Stimulated activated CD4-positive, alpha-beta T cell treated with anti-CD3 and anti-CD28 coated beads, Interleukin-1b, Interleukin-23, amount 100 ng/mL, for 1 hour (primary cell): ENCODE measurements at places on chromosomes 13 and 19.

DNA sequence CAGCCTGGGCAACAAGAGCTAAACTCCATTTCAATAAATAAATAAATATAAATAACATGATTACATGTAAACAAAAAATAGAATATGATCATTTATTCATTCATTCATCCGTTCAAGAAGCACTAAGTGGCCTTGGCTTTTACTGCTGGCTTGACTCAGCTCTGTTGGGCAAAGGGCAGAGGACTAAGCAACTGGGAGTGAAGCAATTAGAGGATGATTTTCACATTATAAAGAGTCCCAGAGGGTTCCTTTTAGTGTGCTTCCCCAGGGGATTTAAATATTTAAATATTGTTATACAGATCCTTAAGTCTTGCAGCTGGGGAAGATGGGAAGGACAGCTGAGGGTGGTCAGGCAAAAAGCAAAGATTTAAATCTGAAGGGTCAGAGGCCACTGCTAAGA, 34.9 kb upstream of the FLT1 start:
- DNase-seq = no peak

DNA sequence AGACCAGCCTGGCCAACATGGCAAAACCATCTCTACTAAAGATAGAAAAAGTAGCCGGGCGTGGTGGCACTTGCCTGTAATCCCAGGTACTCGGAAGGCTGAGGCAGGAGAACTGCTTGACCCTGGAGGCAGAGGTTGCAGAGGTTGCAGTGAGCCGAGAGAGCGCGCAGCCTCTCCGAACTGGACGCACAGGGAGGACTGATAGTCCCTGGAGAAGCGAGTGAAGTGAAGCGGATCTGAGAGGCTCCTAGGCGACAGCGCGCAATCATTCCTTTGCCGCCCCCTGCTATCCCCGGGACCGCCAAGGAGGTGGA, 233 bp downstream of the ZNF561 start:
- no peak for DNase-seq

GRCh38 chr19:41784743-41785142, 11.6 kb upstream of the CEACAM3 start:
- no peak for DNase-seq

GRCh38 chr13:114101358-114102130, 30.9 kb downstream of the RASA3 start:
- no peak for DNase-seq

DNA sequence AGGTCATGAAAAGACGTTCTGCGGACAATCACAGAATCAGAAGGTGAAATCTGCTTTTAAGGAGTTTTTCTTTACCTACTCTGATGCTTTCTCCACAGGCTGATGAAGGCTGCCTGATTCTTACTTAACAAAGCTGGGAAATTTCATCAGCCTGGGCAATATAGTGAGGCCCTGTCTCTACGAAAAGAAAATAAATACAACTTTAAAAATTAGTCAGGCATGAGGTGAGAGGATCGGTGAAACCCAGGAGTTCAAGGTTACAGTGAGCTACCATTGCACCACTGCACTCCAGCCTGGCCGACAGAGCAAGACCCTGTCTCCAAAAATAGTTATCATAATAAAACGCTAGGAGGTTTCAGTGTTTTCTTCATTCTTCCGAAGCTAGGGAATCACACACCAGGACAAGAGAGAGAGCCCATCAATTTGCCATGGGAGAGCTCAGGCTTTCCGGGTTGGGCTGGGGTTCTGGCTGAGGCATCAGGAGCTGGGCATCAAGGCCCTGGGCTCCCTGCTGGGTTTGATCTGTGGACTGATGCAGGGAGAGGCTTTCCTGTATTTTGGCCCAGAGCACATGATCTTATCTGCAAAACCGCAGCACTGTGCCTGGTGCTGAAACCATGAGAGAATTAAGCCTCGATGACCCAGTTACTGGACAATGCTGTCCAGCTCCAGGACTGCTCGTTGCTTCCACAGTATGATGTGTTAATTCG, 25.1 kb upstream of the CEBPG start:
- no peak for DNase-seq

GRCh38 chr13:99327126-99327525, 19.9 kb upstream of the GPR183 start:
- no peak for DNase-seq

DNA sequence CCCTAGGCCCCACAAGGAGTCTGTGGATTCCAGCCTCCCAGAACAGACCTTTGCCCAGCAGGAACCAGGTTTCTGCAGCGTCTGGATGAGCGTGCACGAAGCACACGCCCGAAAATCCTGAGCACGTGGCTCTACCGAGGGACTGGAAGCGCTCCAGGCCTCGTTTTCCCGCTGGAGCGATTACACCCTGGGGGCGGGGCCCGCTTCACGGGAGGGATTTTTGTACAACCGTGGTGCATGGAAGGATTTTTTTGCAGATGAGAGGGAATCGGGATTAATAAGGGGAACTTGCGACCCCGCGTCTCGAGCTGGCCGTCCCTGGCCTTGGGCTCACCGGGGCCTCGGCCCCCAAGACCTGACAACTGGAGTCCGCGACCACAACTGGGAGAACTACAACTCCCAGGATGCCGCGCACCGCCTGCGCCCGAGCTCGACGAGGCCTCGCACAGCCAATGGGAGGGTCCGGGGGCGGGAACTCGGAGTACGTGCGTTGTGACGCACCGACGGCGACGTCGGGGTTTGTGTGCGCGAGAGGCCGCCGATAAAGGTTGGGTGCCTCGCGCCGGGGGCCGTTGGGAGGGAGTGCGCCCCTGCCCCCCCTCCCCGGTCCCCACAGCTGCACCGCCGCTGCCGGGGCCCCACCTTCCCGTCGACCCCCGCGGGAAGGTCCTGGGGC, at the start of gene ZNF628:
TSS of gene ZNF628 (plus strand) at position 518 of the 676 bp plus-strand sequence. CDS start 3,294 bp downstream, outside the sequence.
- peak; percentile 89 for DNase-seq

DNA sequence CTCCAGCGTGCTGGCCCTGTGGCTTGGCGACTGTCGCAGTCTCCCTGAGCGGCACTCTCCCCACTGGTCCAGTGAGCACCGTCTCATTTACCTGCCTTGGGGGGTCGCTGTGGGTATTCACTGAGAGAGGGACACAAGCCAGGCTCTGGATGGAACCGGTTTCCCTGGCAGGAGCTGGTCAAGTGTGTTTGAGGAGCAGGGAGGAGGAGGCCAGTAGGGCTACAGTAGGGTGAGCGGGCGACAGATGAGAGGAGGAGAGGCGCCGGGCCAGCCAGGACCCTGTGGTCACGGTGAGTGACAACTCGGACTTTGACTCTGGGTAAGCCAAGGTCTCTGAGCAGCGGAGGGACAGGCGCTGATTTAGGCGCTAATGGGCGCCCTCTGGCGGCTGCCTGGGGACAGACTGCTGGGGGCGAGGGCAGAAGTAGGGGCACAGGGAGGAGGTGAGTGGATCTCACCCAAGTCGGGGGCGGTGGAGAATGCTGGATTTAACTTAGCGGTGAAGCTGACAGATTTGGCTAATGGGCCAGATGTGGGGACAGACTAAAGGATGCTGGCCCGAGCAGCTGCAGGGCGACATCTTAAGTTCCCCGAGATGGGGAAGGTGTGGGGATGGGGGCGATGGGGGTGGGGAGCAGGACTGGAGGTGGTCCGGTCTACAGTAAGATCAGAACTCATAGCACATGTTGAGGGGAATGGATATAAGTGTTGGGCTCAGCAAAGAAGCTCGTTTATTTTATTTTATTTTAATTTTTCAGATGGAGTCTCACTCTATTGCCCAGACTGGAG, 4.7 kb upstream of the PRMT1 start:
- no peak for DNase-seq

GRCh38 chr13:49308921-49309408, 61.2 kb downstream of the CDADC1 start:
- no peak for DNase-seq

- DNase-seq = no peak
Observed at GRCh38 chr13:106573284-106573846, 5.4 kb upstream of the ARGLU1 start.

GRCh38 chr13:50766013-50766412, 77.5 kb downstream of the DLEU7 start:
- DNase-seq = no peak

DNA sequence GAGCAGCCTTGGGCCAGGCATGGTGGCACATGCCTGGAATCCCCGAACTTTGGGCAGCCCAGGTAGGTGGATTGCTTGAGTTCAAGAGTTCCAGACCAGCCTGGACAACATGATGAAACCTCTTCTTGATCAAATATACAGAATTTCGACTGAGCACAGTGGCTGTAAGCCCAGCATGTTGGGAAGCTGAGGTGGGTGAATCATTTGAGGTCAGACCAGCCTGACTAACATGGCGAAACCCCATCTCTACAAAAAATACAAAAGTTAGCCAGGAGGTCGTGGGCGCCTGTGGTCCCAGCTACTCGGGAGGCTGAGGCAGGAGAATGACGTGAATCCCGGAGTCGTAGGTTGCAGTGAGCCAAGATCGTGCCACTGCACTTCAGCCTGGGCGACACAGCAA, 8.0 kb upstream of the NLRP7 start:
- no peak for DNase-seq

DNA sequence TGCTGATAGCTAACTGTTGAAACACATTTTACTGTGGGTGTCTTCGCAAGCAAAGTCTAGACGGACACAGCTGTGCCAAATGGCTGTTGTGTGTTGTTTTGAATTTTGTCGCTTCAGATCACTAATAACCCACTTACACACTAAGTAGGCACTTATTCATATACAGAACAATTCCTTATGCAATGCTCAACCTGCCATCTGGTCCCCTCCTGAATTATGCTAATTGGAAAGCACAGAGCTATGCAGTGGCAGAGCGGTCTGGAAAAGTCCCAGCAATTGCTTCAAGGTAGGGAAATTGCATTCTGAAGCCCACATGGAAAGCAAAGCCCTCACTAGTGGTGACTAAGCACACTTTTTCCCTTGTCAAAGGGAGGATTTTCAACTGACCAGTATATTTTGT, 69.9 kb downstream of the C13orf42 start:
- no peak for DNase-seq

GRCh38 chr13:36919833-36920615, at the start of gene SMAD9:
TSS of gene SMAD9 (minus strand) at chr13:36920238. CDS start at chr13:36879689, 40,549 bp downstream.
- DNase-seq = no peak

GRCh38 chr13:38316129-38316528, 33.5 kb upstream of the UFM1 start:
- no peak for DNase-seq

GRCh38 chr19:30373593-30373992, 1.4 kb downstream of the ZNF536 start:
- DNase-seq = no peak

GRCh38 chr13:110245416-110245899, 61.5 kb downstream of the COL4A1 start:
- no peak for DNase-seq

DNA sequence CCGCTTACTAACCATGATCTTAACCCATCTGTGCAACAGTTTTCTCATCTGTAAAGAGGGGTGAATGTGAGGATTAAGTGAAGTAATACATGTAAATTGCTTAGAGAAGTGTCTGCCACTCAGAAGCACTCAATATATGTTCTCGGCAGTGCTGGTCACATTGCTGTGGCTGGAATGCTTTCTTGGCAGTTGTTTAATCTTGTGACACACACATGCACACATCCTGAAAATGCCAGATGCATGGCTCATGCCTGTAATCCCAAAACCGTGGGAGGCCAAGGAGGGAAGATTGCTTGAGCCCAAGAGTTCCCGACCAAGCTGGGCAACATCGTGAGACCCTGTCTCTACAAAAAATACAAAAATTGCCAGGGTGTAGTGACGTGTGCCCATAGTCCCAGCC, 4.9 kb upstream of the DMKN start:
- no peak for DNase-seq

DNA sequence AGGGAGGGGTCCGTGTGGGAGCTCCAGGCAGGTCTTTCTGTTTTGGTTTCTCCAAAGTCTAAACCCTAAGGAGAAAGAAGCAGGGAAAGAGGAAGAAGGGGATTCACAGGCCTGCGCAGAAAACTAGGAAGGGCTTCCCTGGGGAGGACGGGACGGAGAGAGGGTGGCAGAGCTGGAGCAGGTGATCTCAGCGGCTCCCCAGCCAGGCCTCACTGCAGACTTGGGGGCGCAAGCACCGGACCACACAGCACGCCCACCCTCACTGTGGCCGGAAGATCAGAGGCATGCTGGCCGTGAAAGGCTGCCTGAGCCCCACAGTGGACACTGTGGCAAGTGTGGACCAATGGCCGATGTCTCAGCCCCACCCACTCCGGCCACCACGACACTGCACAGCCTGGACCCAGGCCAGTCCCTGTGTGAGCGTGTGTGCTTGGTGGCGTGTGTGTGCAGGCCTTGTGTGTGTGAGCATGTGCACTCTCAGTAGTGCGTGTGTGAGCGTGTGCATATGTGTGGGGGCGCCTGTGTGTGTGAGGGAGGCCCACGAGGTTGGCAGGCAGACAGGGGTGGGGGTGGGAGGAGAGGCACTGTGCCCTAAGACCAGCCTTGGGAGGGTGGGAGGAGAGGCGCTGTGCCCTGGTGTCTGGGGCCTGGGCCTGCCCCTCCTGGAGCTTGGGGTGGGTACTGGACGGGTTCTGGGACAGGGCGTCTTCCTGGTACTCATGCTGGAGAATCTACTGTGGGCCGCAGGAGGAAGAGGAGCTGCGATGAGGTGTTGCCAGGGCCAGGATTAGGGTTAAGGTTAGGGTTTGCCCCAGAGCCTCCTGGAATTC, 15.4 kb upstream of the TMEM255B start:
- no peak for DNase-seq

DNA sequence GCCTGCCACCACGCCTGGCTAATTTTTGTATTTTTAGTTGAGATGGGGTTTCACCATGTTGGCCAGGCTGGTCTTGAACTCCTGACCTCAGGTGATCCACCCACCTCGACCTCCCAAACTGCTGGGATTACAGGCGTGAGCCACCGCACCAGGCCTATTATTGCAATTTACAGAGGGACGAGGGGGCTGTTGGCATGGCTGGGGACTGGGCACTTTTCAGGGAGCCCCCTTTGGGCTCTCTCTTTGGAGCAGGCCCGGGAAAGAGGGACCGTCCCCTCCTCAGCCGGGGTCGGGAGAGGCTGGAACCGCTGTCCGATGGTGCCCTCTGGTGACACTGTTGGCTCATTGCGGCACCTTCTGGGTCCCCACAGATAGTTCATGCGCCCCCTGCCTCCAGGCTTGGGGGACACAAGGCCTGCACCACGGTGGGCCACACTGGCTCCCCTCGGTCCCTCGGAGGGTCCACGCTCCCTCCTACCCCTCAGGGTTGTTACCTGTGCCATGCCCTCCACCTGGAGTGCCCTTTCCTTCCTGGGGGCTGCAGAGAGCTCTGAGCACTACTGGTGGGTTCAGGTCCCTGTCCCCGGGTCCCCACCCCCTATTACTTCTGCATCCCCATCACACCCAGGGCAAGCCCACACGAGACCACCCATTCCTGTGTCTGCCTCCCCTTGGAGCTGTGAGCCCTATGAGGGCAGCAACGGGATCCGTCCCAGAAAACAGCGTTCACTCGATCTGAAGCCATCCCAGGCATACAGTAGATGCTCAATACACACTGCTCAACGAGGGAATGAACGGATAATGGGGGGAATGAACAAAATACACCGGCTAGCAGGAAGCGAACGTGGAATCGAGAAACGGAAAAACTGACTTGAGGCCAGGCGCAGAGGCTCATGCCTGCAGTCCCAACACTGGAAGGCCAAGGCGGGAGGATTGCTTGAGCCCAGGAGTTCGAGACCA, 12.5 kb downstream of the FEM1A start:
- peak; percentile 48 for DNase-seq

GRCh38 chr19:11044431-11044830, 44.8 kb upstream of the LDLR start:
- DNase-seq = no peak
